ENCODE measurements at places on chromosomes 3 and 15. TPM values are rescaled to one million over a fixed set of nuclear protein-coding genes. Genes with fewer than 3 reads are reported as not detected.

The STRIT1 gene
- 0.38 TPM for total RNA-seq

The SAMMSON gene
- total RNA-seq, result not detected

The TGM5 gene
- total RNA-seq, result not detected

The TCAIM gene
- 22.1 TPM for total RNA-seq

The RARRES1 gene
- total RNA-seq, result 0.71 TPM

The FEZF2 gene
- total RNA-seq, result not detected

The ZDHHC23 gene
- total RNA-seq, result 14.1 TPM

The CYP1A1 gene
- total RNA-seq, result 0.11 TPM

The CLDN16 gene
- total RNA-seq, result not detected

The SMCO1 gene
- total RNA-seq, result not detected

The CSTA gene
- total RNA-seq, result not detected

The TEX9 gene
- total RNA-seq, result 12.3 TPM

The GP5 gene
- total RNA-seq, result 0.13 TPM

The KY gene
- not detected for total RNA-seq

The GHSR gene
- total RNA-seq, result not detected

The THAP10 gene
- total RNA-seq, result 3.4 TPM

The ST3GAL6 gene
- total RNA-seq, result 6.1 TPM

The ZNF80 gene
- not detected for total RNA-seq

The RAD51 gene
- 42.4 TPM for total RNA-seq

The CEMIP gene
- 0.60 TPM for total RNA-seq

The CYP8B1 gene
- not detected for total RNA-seq

The AGBL1 gene
- not detected for total RNA-seq

The DOCK3 gene
- total RNA-seq, result 4.6 TPM

The LHFPL4 gene
- total RNA-seq, result 20.9 TPM

The ISLR gene
- 0.35 TPM for total RNA-seq

The LMOD3 gene
- total RNA-seq, result not detected

The XYLB gene
- total RNA-seq, result 5.3 TPM

The ZIC1 gene
- total RNA-seq, result 2.2 TPM

The SNX22 gene
- 5.1 TPM for total RNA-seq

The GADL1 gene
- total RNA-seq, result 0.30 TPM

The ROPN1 gene
- not detected for total RNA-seq

The OSTN gene
- total RNA-seq, result not detected

The P2RY14 gene
- total RNA-seq, result not detected

The GRM7 gene
- total RNA-seq, result 0.24 TPM

The ANKRD63 gene
- total RNA-seq, result 0.26 TPM

The NOX5 gene
- total RNA-seq, result not detected

The LRRC2 gene
- total RNA-seq, result 6.4 TPM

The PLCH1 gene
- 17.4 TPM for total RNA-seq

The ITPKA gene
- total RNA-seq, result 0.99 TPM

The FAM81A gene
- total RNA-seq, result 3.0 TPM

The PLCD1 gene
- 15.7 TPM for total RNA-seq

The PATL2 gene
- 0.65 TPM for total RNA-seq

The ABHD2 gene
- 23.7 TPM for total RNA-seq

The LEKR1 gene
- total RNA-seq, result not detected

The GABRR3 gene
- not detected for total RNA-seq

The ARGFX gene
- total RNA-seq, result not detected

The IGDCC3 gene
- total RNA-seq, result 45.7 TPM

The AP3B2 gene
- 25.7 TPM for total RNA-seq

The SEMA3G gene
- total RNA-seq, result 1.5 TPM

The ARPP19 gene
- total RNA-seq, result 274 TPM

The PLSCR4 gene
- 2.9 TPM for total RNA-seq

The RPSA gene
- total RNA-seq, result 2,661 TPM
